Hematopoietic multipotent progenitor cell treated with erythropoietin and hydrocortisone succinate and interleukin-3 and kit ligand, for 8 days (in vitro differentiated cells): ENCODE measurements at places on chromosomes 3 and 15.

DNA sequence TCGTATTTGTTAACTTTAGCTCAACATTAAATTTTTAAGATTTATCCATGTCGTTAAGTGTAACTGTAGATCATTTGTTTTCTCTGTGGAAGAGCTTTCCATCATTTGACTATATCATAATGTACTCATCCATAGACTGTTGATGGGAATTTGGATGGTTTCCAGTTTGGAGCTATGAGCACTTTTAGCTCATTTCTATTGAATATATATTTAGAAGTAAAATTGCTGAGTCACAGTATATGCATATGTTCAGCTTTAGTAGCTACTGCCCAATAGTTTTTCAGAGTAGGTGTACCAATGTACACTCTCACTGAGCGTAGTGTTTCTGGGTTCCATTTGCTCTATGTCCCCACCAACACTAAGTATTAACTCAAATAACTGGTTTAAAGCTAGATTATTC lies 263.0 kb downstream of the ULK4 start:
- no peak for DNase-seq

GRCh38 chr15:70589221-70589620 lies 174.1 kb downstream of the UACA start:
- DNase-seq = no peak

DNA sequence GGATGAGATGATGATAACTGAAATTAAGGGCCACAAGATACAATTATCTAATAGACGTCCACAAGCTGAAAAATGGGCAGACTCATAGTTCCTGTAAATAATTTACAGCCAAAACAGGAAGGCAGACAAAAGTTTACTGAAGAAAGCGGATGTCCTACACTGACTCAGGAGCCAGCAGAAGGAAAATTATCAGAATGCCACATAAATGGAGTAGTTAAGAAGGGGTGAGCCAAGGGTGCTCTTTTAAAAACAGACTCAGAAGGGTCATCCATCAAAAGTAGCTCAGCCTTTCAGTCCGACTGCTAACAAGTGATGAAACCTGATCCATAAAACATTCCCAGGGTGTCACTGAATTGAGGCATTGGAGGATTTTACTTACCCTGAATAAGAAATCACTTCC lies 39.8 kb downstream of the TUSC7 start:
- DNase-seq = no peak

DNA sequence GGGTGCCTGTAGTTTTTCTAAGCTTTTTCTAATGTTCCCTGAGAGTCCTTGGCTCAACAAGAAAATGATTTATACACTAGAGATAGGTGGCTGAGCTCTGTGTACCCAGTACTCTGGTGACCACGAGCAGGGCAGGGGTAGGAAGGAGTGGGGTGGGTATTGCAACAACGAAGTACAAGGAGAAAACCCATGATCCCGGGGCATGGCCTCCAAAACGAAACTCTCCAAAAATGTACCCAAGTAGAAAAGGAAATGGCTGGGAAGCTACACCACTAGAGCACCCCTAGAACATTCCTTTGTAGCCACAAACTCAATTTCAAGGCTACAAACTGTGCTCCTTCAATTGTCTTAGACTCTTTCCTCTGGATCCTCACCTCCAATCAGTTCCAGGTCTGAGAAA lies 138.9 kb downstream of the DUT start:
- DNase-seq = no peak

GRCh38 chr3:139934613-139935015 lies 371 bp upstream of the CLSTN2 start:
- DNase-seq = peak; percentile 17

DNA sequence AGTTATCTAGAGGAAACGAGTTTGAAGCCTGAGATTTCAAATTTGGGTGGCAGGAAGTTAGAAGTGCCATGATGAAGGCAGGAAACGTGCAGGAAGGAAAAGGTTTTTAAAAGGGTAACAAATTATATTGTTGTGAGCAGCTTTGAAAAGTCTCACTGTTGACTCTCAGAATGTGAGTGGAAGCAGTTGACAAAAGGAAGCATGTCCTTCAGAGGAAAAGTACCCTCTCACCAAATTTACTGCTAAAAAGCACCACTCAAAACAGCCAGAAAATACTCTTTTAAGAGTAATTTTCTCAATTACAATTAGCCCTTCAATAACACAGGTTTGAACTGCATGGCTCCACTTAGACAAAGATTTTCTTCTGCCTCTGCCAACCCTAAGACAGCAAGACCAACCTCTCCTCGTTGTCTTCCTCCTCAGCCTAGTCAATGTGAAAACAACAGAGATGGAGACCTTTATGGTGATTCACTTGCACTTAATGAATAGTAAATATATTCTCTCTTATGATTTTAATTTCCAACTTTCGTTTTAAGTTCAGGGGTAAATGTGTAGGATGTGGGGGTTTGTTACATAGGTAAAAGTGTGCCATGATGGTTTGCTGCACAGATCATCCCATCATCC lies 117.1 kb upstream of the LIPC start:
- no peak for DNase-seq
